ENCODE measurements at places on chromosomes 16 and 17.

DNA sequence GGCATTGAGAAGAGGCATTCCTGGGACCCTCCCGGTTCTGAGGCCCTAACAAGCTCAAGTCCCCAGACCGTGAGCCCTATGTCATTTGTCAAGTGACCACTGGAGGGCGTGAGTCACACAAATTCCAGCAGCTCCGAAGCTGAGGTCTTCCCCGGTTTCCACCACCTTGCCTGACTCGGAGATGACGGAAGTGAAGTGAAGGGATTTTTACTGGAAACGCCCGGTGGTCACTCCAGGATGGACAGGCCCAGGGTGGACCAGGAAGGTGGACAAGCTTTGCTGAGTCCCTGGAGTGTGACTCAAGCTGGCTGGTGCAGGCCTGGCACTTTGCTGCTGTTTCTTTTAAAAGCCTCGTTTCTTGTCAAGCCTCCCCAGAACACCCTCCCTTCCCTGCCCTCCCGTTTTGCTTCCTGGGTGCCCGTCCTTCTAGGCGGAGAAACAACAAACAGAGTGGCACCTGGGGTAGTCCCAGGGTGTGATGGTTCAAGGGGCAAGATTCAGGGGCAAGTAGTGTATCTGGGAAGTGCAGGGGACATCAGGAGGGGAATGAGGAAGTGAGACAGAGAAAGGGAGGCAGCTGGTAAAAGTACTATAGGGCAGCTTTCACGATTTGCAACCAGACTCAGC is 5.3 kb upstream of the NOS2 start:
- DNase-seq: peak; percentile 80

GRCh38 chr17:33603789-33604188 is 310.7 kb upstream of the ASIC2 start:
- no peak for DNase-seq

DNA sequence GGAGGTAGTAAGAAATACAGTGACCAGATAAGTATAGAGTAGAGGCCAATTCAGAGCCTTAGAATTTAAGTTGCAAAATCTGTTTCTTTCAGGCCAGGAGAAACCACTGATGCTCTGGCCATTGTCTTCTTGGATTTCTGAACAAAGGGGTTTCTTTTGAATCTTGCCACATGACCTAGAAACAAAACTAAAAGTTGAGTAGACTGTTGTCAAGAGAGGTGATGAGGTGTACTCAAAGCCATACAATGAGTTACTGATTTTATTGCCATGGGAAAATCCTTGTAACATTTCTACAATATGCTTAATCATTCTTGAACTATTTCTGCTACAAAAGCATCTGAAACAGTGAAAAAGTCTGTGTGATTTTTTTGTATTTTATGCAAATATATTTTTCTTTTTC is 881.3 kb downstream of the CDH11 start:
- DNase-seq: no peak

DNA sequence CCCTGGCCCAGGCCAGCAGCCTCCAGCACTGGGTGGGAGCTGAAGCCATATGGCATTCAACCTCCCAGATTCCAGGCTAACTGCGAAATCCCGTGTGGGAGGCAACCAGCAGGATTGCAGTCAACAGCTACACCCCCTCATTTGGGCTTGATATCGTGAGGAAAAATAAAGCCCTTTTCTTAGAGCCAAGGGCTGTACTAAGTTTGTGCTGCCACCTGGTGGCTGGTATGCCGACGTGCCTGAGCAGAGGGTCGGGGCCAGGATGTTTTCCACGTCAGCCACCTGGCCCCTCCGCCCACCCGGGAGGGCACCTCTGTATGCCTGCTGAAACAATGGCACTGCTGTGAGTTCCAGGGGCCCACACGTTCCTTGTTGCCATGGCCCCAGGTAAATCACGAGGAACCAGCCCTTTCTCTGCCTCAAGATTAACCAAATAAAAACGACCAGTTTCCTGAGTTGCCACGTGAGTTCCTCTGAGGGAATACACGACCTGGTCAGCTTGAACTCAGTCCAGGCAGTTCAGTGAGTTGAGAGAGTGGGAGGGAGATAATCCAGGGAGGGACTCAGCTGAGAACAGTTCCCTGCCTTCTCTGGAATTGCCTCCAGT is 9.0 kb downstream of the TMEM98 start:
- peak; percentile 64 for DNase-seq

DNA sequence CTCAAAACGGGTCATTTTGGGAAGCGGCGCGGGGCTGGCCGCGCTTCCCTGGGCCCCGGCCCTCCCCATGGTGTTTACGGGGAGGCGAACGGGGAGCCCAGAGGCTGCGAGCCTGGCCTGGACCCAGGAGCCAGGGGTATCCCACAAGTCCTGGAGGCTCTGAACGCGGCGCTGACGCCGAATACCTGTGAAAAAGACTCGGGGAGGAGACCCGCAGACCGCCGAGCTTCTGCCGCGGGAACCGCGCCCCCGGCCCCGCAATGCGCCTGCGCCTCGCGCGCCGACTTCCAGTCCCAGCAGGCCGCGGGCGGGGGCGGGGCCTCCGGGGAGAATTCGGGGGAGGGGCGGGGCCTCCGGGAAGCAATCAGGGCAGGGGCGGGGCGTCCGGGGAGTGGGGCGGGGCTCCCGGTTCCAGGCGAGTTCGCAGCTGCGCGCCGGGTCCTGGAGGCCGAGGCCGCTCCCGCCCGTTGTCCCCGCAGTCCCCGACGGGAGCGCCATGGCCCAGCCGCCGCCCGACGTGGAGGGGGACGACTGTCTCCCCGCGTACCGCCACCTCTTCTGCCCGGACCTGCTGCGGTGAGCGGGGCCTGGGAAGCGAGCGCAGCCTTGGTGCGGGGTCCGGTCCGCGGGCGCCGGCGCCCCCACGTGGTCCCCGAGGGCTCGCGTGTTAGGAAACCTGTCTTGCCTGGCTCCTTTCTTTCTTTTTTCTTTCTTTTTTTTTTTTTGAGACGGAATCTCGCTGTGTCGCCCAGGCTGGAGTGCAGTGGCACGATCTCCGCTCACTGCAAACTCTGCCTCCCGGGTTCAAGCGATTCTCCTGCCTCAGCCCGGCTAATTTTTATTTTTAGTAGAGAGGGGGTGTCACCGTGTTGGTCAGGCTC is at the start of gene DECR2:
DECR2 (plus strand) TSS at position 418 of the 881 bp plus-strand sequence; CDS start at position 497, 79 bp downstream.
- DNase-seq: peak; percentile 94

DNA sequence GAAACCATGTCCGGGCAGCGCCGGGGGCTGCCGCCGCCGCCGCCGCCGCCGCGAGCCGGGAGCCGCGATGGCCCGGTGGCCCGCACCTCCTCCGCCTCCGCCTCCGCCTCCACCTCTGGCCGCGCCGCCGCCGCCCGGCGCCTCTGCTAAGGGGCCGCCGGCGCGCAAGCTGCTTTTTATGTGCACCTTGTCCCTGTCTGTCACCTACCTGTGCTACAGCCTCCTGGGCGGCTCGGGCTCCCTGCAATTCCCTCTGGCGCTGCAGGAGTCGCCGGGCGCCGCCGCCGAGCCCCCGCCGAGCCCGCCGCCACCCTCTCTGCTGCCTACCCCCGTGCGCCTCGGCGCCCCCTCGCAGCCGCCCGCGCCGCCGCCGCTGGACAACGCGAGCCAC is 587 bp downstream of the HS3ST4 start:
- DNase-seq: no peak

DNA sequence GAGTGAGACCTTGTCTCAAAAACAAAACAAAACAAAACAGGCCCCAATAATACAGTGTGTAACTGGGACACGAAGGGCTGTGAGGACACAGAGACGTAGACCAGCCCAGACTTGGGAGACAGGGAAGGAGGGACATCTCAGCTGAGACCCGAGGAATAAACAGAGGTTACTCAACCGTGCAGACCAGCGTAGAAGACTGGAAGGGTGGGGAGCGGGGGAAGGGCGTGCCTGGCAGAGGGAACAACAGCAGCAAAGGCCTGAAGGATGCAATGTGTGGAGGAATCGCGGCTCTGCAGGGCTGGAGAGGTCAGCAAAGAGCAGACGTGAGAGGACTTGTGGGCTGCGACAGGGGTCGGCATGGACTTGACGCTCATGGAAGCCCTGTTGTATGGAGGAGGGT is 11.6 kb upstream of the CES4A start:
- no peak for DNase-seq

GRCh38 chr17:68780596-68780995 is 174.6 kb downstream of the ABCA8 start:
- DNase-seq: no peak

DNA sequence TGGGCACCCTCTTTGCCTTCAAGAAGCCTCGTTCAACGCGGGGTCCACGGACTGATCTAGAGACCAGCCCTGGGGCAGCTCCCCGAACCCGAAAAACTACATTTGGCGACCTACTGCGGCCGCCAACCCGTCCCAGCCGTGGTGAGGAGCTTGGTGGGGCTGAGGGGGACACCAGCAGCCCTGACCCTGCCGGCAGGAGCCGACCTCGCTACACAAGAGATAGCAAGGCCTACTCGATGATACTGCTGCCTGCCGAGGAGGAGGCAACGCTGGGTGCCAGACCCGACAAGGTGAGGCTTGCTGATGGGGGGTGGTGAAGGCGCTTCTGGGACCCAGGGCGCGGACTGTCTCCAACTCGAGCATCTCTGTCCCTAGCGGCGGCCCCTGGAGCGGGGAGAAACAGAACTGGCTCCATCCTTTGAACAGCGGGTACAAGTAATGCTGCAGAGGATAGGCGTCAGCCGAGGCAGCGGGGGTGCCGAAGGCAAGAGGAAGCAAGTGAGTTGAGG is 5.6 kb downstream of the ACD start:
- no peak for DNase-seq

- no peak for DNase-seq
Measured at GRCh38 chr16:86768999-86769398, 190.7 kb downstream of the FOXL1 start.

DNA sequence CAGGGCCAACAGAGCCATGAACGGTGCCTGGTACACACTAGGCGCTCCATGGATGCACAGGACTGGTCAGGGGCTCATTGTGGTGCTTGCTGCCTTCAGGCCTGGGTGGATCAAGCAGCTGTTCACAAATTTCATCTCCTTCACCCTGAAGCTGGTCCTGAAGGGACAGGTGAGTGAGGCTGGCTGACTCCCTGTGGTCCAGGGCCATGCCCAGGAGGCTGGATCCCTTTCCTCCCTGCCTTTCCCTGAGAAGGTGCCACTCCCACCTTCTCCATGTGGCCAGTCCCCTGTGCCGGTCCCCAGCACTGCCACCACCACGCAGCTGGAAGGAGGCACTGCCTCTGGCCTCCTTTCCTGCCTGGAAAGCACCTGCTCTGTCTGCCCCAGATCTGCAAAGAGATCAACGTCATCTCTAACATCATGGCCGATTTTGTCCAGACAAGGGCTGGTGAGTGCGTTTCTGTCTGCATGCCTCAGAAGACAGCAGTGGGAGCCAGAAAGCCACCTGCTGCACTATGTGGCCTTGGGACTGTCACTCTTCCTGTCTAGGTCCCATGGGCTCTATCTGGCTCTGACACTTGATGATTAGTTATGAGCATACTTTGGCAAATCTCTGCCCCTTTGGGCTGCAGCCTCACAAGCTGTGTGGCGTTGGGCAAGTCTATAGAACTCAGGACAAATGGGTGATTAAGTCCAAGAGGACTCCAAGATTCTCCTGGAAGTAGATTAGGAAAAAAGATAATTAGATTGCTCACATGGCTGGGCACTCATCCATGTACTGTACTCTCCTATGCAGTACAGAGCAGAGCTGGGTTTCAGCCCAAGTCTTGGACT is 9.4 kb downstream of the CETP start:
- no peak for DNase-seq

DNA sequence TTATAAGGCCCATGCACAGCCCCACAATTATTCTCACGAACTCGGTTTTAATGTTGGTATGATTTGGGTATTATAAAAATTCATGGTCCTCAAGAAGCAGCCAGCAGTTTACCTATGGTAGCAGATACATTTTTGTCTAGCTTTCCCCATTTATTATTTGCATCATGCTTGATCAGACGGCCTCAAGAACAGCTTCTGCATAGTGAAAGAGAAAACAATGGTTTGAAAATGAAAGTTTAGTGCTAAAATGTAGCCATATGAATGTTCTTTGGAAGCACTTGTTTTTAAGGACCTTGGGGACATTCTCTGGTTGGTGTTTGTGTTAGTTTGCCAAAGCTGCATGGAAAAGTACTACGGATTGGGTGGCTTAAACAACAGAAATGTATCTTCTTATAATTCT is 72.4 kb upstream of the CPHXL start:
- no peak for DNase-seq

DNA sequence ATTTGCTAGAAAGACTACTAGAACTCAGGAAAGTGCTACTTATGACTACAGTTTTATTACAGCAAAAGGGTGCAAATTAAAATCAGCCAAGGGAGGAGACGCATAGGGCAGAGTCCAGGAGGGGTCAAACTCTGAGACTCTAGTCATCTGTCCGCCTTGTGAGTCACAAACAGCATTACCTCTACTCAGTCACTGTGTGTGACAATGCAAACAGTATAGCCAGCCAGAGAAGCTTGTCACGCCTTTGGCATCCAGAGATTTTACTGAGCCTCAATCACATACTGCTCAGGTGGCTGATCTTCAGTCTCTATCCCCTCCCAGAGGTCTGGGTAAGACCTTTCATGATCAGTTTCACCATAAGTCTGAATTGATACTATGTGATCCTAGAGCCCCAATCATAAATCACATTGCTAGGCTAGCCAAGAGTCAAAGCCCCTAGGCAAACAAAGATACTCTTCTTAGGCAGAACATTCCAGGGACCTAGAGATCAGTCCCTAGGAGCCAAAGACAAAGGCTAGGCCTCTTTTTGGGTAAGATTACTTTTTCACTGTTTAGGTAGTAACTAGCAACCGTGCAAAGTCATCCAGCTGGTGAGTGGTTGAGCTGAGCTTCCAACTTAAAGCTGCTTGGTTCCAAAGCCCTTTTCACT is 48.8 kb upstream of the CLEC19A start:
- no peak for DNase-seq

GRCh38 chr17:79658811-79659207 is 48.0 kb upstream of the RBFOX3 start:
- no peak for DNase-seq

GRCh38 chr17:50935221-50935995 is 69.3 kb upstream of the TOB1 start:
- DNase-seq: no peak

DNA sequence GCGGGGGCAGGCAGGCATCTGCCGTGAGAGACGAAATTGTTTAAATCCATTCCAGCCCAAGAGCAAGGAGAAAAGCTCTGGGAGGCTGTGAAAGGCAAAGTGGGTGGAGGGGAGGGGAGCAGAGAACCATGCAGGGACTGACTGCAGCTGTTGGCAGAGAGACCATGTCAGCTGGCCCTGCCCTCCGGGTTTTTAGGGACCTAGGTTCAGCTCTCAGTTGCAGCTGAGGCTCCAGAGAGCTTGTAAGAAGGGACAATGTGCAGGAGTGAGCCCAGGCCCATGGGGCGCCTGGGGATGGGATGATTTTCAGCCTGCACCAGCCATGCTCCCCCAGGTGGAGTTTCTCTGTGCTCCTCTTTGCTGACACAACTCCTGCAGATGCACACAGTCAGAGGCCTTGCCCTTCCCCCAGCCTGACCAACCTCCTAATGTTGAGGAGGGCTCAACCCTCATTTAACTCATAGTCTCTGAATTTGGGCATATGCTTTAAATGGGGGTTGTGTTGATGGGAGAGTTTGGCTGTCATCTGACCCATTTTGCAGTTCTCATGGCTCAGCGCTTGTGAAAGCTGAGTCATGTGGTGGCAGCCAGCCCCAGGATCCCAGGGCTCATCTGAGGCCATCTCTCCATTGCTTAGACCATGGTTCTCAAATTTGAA is 70.9 kb downstream of the PLXDC1 start:
- DNase-seq: no peak

Data from stimulated activated naive CD8-positive, alpha-beta T cell treated with anti-CD3 and anti-CD28 coated beads, Interleukin-15, amount 100 ng/mL, for 72 hours (primary cell).